ENCODE measurements at places on chromosomes 5 and 9.

- DNase-seq: no peak
These were observed 299.0 kb upstream of the MSX2 start for GRCh38 chr5:174425271-174425963.

DNA sequence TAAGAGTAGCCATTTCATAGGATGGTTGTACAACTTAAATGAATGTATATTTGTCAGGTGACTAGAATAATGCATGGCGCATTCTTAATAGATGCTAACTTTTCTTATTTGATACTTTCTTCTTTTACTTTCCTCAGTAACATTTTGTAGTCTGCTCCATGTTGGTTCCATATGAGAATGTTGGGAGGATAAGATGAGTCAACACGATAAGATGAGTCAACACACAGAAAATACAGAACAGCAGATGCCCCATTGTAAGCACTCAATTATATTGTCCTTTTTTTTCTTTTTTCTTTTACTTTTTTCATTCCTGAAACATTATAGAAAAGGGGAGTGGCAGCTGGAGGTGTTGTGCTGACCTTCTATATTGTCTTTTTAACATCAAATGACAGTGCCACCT, 92.3 kb upstream of the SPATA31C2 start:
- DNase-seq: no peak

DNA sequence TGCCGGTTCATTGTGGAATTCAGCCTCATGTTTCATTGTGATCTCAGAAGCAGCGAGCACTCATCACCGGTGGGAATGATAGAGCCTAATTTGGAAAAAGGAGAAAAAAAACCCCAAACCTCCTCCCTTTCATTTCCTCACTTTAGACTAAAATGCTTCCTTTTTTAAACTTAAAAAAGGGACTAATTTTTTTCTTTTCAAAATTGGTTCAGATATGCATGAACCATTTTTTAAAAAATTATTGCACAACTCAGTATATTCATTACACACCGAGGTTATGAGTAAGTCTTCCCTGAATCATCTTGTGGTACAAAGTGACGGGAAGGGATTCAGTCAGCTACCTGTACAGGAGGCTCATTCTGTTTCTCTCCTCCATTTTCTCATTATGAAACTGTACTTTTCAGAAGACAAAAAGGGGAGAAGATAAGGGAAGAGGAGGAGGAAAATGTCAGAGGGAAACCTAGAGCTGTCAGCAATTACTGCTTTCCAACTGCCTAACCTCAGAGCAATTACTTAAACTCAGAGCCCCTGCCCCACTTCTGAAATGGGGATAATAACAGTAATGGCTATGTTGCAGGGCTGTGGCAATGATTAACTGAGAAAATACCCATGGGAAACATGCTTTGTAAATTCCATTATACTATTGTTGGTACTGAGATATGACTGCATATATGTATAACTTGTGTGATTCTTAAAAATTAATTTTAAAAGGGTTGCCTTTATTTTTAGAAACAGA, 24.0 kb downstream of the GALNT10 start:
- DNase-seq: no peak

GRCh38 chr5:151520294-151520693, 70.8 kb downstream of the FAT2 start:
- no peak for DNase-seq

DNA sequence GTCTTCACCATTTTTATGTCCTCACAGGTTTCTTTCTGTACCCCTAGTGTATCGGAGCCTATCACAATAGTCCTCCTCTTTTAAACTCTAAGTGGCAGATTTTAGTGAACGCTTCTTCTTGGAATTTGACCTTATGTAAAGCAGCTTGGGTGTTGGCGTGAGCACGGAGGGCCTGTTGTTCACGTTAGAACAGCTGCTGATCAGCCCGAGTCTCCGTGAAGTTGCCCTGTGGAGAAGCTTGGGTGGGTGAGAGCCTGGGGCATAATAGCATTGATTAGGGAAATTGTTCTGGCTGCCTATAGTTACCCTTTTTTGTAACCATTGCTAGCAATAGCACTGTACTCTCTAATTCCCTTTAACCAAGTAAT, 167.0 kb upstream of the OTULINL start:
- DNase-seq: no peak

DNA sequence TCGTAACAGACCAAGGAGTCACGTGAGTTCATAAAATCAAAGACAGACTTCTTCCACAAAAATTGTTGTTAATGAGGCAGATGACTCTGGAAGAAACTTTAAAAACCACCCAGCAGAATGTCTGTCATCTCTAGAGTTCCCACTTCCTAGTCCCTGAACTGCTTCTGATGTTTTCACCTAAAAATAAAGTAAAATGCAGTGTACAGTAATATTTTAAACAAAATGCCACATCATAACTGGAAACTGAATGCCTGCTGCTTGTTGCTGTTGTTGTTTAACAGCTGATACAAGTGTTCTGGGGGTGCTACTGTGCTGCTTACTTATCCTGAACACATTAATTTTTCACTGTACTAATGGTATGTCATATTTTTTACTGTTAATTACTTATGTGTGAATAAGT, 577.2 kb downstream of the MTRR start:
- no peak for DNase-seq

DNA sequence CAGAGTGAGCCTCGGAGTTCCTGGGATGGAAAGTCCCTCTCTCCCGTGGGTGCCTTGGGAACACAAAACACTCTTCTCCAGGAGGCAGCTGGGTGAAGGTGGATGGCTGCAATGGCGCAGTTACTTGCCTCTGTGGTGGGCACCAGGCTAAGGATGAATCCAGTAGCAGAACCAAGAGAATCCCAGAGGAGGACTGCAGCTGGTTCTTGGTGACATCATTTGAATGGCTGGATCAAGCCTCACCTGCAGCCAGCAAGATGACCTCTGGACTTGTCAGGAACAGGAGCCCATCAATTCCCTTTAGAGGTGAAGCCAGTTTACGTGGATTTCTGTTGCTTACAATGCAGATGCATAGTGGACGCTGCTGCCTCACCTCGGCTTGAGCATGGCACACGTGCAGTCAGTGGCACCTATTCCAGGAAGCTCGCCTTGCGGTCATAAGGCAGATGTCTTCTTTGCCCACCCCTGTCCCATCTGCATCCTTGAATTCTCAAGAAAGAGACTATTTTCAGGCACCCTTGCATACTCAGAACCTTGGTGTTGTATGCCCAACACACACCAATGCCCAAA, 34.1 kb upstream of the ADAMTS2 start:
- DNase-seq: no peak

DNA sequence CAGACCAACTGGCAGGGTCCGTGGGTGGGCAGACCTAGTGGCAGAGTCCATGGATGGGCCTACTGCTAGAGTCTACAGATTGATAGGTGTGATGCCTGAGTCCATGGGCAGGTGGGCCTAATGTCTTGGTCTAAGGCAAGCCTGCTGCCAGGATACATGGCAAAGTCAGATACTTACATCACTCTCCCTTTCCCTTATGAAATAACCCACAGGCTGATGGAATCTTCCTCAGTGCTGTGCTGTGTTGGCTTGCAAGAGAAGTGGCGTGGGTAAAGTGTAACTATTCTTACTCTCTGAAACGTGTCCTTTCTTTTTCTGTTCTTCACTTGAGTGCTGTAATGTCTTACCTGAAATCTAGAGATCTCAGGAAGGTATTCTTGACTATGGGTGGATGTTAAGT, 67.3 kb upstream of the ADRB2 start:
- DNase-seq: no peak

- no peak for DNase-seq
These were observed 108.3 kb upstream of the ICE1 start for GRCh38 chr5:5314166-5314565.

DNA sequence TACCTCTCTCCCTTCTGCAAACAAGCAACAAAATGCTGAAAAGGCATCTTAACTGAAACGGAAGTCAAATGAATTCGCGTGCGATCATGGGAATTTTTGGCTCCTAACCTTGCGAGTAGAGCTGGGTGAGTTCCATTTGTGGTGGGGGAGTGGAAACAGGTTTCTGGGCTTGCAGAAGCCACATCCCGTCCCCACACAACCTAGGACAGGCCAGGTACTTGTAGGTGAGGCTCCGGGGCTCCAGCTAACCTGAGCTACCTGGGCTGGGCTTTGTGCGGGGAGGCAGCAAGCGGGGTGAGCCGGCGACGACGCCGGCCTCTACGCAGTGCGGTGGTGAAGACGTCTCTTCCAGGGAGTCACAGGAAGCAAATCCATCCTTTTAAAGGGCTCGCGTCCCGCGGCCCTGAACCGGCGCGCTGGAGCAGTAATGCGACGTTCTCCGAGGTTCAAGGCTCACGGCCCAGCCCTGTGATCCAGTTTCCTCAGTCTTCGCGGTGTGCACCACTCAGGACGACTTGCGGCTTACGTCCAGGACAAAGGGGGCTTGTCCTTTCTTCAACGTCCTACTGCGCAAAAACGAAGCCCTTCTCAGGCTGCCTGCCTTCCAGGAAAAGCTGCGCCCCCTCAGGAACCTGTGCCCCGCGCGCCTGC, 567 bp upstream of the SPIN1 start:
- peak; percentile 12 for DNase-seq

DNA sequence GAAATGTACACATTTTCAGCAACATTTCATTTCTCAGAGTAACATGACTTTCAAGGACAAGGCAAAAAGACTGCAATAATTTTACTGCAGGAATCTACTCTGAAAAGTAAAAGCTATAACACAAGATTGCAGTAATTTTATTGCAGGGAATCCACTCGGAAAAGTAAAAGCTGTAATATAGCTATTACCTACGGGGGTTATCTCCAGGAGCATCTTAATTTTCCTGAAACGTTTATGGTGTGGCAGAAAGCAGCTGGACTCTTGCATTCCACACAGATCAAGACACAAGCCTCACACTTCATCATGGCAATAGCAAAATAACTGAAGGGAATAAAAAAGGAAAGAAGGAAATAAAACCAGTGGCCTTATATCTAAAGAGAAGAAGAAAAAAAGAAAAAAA, 171.2 kb downstream of the TSSK1B start:
- DNase-seq: no peak

- DNase-seq: no peak
These were observed 22.7 kb upstream of the CLK4 start for GRCh38 chr5:178649580-178649979.

GRCh38 chr5:29796013-29796412, 1397.5 kb upstream of the CDH6 start:
- no peak for DNase-seq

GRCh38 chr9:4654538-4654937, 7.6 kb upstream of the PLPP6 start:
- no peak for DNase-seq

- DNase-seq: no peak
These were observed 54.2 kb upstream of the DAPK1 start for GRCh38 chr9:87443461-87443860.

DNA sequence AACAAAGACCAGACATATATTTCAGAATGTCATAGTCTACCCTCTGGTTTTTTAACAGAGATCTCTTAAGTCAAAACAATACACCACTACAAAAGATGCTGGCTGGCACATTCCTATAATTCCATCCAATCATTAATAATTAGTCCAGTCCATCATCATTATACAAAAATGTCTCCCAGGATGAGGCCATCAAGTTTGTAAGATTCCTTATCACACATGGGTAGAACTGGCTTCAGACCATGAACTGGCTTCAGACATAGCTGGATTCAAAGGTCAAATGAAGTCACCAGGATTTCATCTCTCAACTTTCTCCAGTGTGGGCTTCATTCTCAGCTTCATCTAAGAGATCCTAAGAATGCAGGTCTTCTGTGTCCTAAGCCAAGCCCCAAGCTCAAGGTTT, 147.1 kb downstream of the ENC1 start:
- DNase-seq: no peak

DNA sequence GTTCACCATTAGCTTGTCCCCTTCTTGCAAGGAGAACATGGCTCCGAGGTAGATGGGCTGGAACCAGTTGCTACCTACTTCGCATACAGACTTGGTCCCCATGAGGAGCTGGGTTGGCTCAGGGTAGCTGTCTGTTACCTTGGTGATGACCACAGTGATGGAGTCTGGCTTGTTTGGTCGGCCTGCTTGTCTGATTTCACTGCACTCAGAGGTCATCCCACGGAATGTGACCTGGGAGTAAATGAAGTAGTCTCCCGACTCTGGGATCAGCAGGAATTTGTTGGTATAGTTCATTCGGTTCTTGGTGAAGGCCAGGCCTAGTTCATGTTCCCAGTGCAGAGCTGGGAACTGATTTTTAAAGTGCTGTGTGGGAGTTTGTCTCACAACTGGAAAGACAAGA, 15.3 kb downstream of the TNFSF15 start:
- no peak for DNase-seq

DNA sequence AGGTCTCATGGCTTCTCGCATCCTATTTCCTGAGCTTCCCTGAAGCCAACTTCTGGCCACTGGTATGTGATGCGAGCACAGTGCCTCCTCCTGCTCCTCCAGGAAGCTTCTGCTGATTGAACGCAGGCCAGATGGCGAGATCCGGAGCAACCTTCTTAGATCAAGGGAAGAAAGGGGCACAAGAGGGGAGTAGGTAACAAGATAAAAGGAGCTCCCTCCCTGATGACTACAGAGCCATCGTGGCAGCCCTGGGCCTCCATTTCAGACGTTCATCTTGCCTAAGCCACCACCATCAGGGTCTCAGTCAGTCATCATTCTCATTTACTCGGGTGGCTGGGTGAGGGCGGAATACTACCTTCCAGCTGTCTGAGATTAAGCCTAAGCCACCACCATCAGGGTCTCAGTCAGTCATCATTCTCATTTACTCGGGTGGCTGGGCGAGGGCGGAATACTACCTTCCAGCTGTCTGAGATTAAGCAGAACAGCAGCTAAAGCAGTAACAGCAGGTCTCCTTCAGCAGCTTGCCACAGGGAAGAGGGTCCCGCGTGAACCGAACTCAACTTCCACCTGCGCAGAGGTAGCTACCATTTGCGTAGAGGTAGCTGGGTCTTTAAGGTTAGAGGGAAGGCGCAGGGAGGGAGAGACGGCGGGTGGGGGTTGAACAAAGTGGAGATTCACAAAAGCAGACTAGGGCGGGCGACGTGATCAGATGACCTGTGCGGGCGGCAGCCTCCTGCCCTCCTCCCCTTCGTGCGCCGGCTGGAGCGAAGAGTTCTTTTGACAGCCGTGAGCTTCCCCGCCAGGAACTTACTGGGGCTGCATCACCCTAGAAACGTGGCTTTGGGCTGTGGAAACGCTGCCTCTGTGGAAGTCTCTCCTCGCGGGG, 27.9 kb upstream of the MGAT1 start:
- peak; percentile 51 for DNase-seq

DNA sequence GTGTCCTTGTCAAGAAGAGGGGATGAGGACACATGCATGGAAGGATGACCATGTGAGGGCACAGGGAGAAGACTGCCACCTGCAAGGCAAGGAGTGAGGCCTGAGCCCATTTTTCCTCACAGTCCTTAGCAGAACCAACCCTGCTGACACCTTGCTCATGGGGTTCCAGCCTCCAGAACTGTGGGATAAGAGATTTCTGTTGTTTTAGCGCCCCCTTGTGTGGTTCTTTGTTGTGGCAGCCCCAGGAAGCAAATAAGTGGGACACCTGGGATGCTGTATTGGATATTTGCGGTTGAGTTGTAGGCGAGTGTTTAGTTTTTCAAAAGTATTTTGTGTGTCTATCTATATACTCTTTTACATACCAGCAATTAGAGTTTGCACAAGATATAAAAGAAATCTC, 206.4 kb downstream of the NXNL2 start:
- DNase-seq: no peak

- DNase-seq: no peak
These were observed 42.2 kb downstream of the FGD3 start for GRCh38 chr9:92989561-92989960.

GRCh38 chr5:42886635-42887034, 74.9 kb upstream of the SELENOP start:
- DNase-seq: no peak

Measured in GM12892 (cell line).